T-helper 1 cell treated with Interleukin-12 subunit alpha and Interleukin-12 subunit beta and Interleukin-4 antibody, amounts not matched to agents 30 ng/mL and 1 ng/mL, for 36 hours (primary cell): ENCODE measurements at places on chromosomes 4 and X. TPM values are rescaled to one million over a fixed set of nuclear protein-coding genes. Genes with fewer than 3 reads are reported as not detected.

NSDHL gene
- total RNA-seq = 16.3 TPM in 2 replicates

PARM1 gene
- total RNA-seq = not detected in 2 replicates

GAGE12J gene
- not detected in 2 replicates for total RNA-seq

CT45A3 gene
- total RNA-seq = not detected in 2 replicates

GAK gene
- 178 and 191 TPM in 2 replicates for total RNA-seq

FRAS1 gene
- total RNA-seq = not detected in 2 replicates

ATP6AP2 gene
- 75.3 and 76.7 TPM in 2 replicates for total RNA-seq

RIPPLY1 gene
- total RNA-seq = not detected in 2 replicates

BTK gene
- total RNA-seq = not detected in 2 replicates

MAGEE1 gene
- 1.9 and 2.0 TPM in 2 replicates for total RNA-seq

MRPL1 gene
- total RNA-seq = 25.8 and 30.4 TPM in 2 replicates

MAGEA12 gene
- not detected in 2 replicates for total RNA-seq

ARHGAP4 gene
- 281 and 285 TPM in 2 replicates for total RNA-seq

DMRTC1B gene
- not detected in 2 replicates for total RNA-seq

CENPVL1 gene
- not detected in 2 replicates for total RNA-seq

NUP62CL gene
- 1.2 and 1.3 TPM in 2 replicates for total RNA-seq

OFD1 gene
- total RNA-seq = 24.4 and 28.2 TPM in 2 replicates

ADH7 gene
- not detected in 2 replicates for total RNA-seq

GEMIN8 gene
- total RNA-seq = 13.0 and 14.9 TPM in 2 replicates

PCGF3 gene
- 41.8 and 43.1 TPM in 2 replicates for total RNA-seq

ZNF732 gene
- total RNA-seq = not detected in 2 replicates

ENPEP gene
- total RNA-seq = 1.1 and 1.7 TPM in 2 replicates

CSN2 gene
- total RNA-seq = not detected in 2 replicates

CXCL5 gene
- total RNA-seq = not detected in 2 replicates

TCEAL9 gene
- total RNA-seq = 0.54 and 0.98 TPM in 2 replicates

FOXP3 gene
- total RNA-seq = 19.9 and 20.4 TPM in 2 replicates

FDCSP gene
- total RNA-seq = not detected in 2 replicates

FRG2 gene
- not detected in 2 replicates for total RNA-seq

GLRA2 gene
- not detected in 2 replicates for total RNA-seq

MAGEB2 gene
- total RNA-seq = not detected in 2 replicates

BMX gene
- total RNA-seq = not detected in 2 replicates

AMOT gene
- total RNA-seq = 1.6 and 1.8 TPM in 2 replicates

AVPR2 gene
- total RNA-seq = not detected in 2 replicates

CYBB gene
- total RNA-seq = 0.32 TPM in 1 of 2 replicates, not detected in the other

OCIAD2 gene
- 102 and 116 TPM in 2 replicates for total RNA-seq

PRIMPOL gene
- total RNA-seq = 15.5 TPM in 2 replicates

ARSJ gene
- total RNA-seq = not detected in 2 replicates

HMX1 gene
- total RNA-seq = not detected in 2 replicates

KDR gene
- not detected in 2 replicates for total RNA-seq

CFI gene
- total RNA-seq = not detected in 2 replicates

MAOB gene
- not detected in 2 replicates for total RNA-seq

QRFPR gene
- not detected in 2 replicates for total RNA-seq
